WTC11 (cell line): ENCODE measurements at places on chromosomes 5 and 9. TPM values are rescaled to one million over a fixed set of nuclear protein-coding genes. Genes with fewer than 3 reads are reported as not detected.

Gene C9
- 0.07 to 0.25 TPM (median 0.21 TPM) in 3 replicates for total RNA-seq

Gene RASGRF2
- total RNA-seq = 13.9 to 17.6 TPM (median 14.8 TPM) in 3 replicates

Gene PCDHB4
- total RNA-seq = 2.3 to 2.6 TPM (median 2.3 TPM) in 3 replicates

Gene SPINK13
- 0.17 TPM in 1 of 3 replicates, not detected in the others for total RNA-seq

Gene ELP1
- total RNA-seq = 27.9 to 30.5 TPM (median 29.0 TPM) in 3 replicates

Gene ABLIM3
- 0.33 to 0.69 TPM (median 0.46 TPM) in 3 replicates for total RNA-seq

Gene NCS1
- total RNA-seq = 31.8 to 32.6 TPM (median 32.4 TPM) in 3 replicates

Gene F12
- 10.0 to 12.8 TPM (median 12.1 TPM) in 3 replicates for total RNA-seq

Gene SPTAN1
- 213 to 255 TPM (median 224 TPM) in 3 replicates for total RNA-seq

- H3K4me1 ChIP-seq = no peaks in the 10 kb centered on the region
- no peak for DNase-seq
- no peak overlapping the region for H3K4me3 ChIP-seq
- peaks cover 14% of the 10 kb centered on the region for H3K27me3 ChIP-seq
Observed at GRCh38 chr5:133750856-133751255, 138.5 kb upstream of the FSTL4 start.

DNA sequence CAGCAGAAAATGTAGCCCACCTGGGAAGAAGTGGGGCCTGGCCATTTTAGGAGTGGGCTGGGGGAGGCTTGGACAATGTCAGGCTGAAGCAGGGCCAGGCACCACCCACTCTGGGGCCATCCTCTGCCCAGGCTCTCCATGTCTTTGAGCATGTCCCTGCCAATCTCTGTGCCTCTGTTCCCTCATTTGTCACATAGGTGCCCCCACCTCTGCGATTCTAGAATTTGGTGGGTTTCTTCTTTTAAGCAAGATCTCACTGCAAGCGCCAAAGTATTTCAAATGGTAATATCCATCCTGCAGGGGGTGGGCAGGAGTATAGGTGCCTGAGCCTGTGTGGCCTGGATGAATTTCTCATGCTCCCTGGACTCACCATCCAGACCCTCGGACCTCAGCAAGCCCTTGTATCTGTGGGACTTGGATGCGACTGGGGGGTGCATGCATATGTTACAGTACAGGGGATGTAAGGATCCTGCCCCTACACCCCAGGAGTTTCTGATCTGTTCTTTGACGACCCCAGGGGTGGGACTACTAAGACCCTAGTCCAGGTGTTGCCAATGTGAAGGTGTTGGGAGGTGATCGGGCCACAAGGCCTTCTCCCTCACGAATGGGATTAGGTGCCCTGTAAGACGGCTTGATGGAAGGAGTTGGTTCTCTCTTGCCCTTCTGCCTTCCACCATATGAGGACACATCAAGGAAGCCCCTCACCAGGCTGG lies 4.3 kb downstream of the CD74 start:
- no peaks in the 10 kb centered on the region for H3K36me3 ChIP-seq
- H3K27ac ChIP-seq = no peak overlapping the region
- no peaks in the 10 kb centered on the region for H3K27me3 ChIP-seq
- DNase-seq = no peak

DNA sequence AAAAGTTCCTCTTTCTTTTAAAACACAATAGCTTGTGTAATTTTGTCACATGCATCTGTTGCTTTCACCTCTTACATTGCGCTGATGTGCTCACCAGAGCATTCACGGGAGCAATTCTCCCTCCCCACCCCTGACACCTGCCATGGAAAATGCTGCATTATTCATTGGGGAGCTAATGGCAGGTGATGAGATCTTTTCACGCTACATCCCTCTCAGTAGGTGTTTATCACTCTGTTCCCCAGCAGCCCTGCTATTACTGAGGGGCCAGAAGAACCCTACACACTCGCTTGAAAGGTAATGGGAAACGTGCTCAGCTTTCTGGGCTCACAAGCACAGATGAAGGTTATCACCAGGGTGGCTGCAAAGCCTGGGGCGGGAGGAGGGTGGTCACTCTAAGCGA lies 398.0 kb downstream of the PSAT1 start:
- H3K27ac ChIP-seq = no peak overlapping the region
- H3K4me3 ChIP-seq = no peak overlapping the region
- peaks cover 11% of the 10 kb centered on the region for H3K4me1 ChIP-seq
- H3K36me3 ChIP-seq = no peaks in the 10 kb centered on the region

- no peak for DNase-seq
- H3K36me3 ChIP-seq = no peaks in the 10 kb centered on the region
- no peaks in the 10 kb centered on the region for H3K27me3 ChIP-seq
- H3K4me3 ChIP-seq = no peak overlapping the region
- no peak overlapping the region for H3K27ac ChIP-seq
Observed at GRCh38 chr5:34886392-34887119, 28.7 kb downstream of the RAD1 start.

GRCh38 chr5:59759600-59760351 lies 133.8 kb downstream of the PDE4D start:
- no peak for DNase-seq
- no peaks in the 10 kb centered on the region for H3K36me3 ChIP-seq
- peaks cover 16% of the 10 kb centered on the region for H3K4me1 ChIP-seq
- no peak overlapping the region for H3K27ac ChIP-seq

- H3K4me1 ChIP-seq = peaks cover 8% of the 10 kb centered on the region
- no peak overlapping the region for H3K27ac ChIP-seq
- no peak overlapping the region for H3K4me3 ChIP-seq
- no peak for DNase-seq
- no peaks in the 10 kb centered on the region for H3K36me3 ChIP-seq
Observed at GRCh38 chr9:8401961-8402705, 602.6 kb upstream of the DMAC1 start.

GRCh38 chr9:131709771-131710431 lies 30.0 kb downstream of the RAPGEF1 start:
- H3K36me3 ChIP-seq = no peaks in the 10 kb centered on the region
- no peak overlapping the region for H3K4me3 ChIP-seq
- H3K27ac ChIP-seq = peak overlapping the region; percentile 82
- H3K4me1 ChIP-seq = peaks cover 63% of the 10 kb centered on the region

GRCh38 chr5:78025540-78025939 lies 249.4 kb upstream of the TBCA start:
- no peak overlapping the region for H3K27ac ChIP-seq
- no peak for DNase-seq
- peaks cover 7% of the 10 kb centered on the region for H3K4me1 ChIP-seq
- peaks cover 51% of the 10 kb centered on the region for H3K27me3 ChIP-seq

- H3K4me1 ChIP-seq = peaks cover 53% of the 10 kb centered on the region
- DNase-seq = no peak
- peaks cover 12% of the 10 kb centered on the region for H3K27me3 ChIP-seq
- peak overlapping the region; percentile 85 for H3K4me3 ChIP-seq
- H3K36me3 ChIP-seq = peaks cover 8% of the 10 kb centered on the region
Observed at GRCh38 chr9:129626625-129627284, 792 bp downstream of the NTMT1 start.

GRCh38 chr9:96738147-96739027 lies 39.5 kb downstream of the ZNF510 start:
- no peaks in the 10 kb centered on the region for H3K4me1 ChIP-seq
- H3K36me3 ChIP-seq = peaks cover 43% of the 10 kb centered on the region
- H3K27me3 ChIP-seq = peaks cover 6% of the 10 kb centered on the region
- DNase-seq = no peak
- H3K27ac ChIP-seq = no peak overlapping the region

DNA sequence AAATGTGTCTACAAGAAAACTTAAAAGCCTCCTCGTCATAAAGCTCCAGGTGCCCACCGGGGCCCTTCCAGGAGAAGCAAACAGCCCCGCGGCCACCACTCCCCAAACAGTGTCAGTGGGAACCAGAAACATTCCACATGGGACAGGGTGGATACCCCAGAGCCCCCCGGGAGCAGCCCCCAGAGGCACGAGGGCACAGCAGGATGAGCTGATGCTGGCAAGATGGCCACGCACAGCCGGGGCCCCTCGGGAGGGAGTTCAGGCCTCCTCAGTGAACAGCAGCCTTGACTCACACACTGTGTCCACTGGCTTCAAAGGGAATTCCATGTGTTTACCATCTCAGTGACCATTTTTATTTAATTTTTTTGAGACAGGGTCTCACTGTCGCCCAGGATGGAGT lies 10.5 kb downstream of the EXD3 start:
- no peak for DNase-seq
- H3K4me1 ChIP-seq = no peaks in the 10 kb centered on the region
- H3K27me3 ChIP-seq = no peaks in the 10 kb centered on the region
- H3K4me3 ChIP-seq = no peak overlapping the region
- H3K27ac ChIP-seq = no peak overlapping the region

DNA sequence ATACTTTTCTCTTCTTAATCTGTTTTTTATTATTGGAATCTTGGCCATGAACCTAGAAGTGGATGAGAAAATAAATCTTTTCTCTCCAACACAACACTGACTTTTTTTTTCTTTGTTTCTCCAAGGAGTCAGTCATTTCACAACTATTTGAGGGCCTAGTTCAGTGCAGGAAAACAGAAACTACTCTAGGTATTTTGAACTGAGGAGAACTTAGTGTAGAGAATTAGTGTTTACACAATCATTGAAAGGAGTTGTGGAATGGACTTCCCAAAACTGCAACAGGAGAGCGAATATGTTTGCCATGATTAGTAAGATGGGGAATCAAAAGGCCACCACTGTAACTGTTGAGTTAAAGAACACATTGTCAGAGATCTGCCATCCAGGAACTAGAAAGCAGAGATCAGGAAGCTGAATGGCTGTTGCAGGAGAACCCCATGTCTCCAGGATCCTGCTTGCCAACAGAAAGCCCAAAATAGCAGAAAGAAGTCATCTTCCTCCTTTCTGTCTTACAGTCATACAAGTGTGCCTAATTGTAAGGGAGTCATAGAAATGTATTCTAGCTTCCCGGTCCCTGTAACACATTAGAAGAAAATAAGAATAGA lies 20.3 kb upstream of the PCDH1 start:
- peaks cover 9% of the 10 kb centered on the region; the same call in 1 of the 2 replicates for H3K4me1 ChIP-seq
- H3K27ac ChIP-seq = no peak overlapping the region
- DNase-seq = no peak
- peaks cover 2% of the 10 kb centered on the region; the same call in 1 of the 2 replicates for H3K36me3 ChIP-seq

- DNase-seq = no peak
- H3K4me3 ChIP-seq = no peak overlapping the region
- peaks cover 56% of the 10 kb centered on the region for H3K4me1 ChIP-seq
- H3K36me3 ChIP-seq = no peaks in the 10 kb centered on the region
- H3K27me3 ChIP-seq = no peaks in the 10 kb centered on the region
- peak overlapping the region; percentile 48 for H3K27ac ChIP-seq
Observed at GRCh38 chr9:38039090-38039906, 29.7 kb downstream of the SHB start.

DNA sequence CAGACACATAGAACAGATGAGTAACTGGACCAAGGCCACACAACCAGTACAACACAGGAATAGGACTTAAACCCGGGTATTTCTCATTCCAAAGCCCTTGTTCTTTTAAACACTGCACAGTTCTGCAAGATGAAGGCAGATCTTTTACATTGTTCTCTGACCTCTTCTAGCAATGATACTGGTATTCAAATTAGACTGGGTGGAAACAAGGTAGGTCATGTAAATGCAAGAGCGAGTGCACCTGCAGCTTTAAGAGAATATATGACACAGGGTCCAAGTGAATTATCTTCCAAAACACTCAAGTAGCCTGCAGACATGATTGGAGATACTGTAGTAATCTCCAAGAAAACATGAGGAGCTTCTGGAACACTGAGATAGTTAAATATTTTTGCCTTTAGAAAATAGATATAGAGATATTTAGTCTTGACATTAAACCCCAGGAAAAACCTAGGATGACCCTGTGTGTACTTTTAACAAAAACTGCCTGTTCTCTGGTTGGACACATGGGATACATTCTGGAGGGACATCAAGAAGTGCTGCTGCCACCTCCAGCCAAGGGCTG lies 130.6 kb upstream of the EPB41L4A start:
- no peak overlapping the region for H3K4me3 ChIP-seq
- H3K36me3 ChIP-seq = no peaks in the 10 kb centered on the region
- no peaks in the 10 kb centered on the region for H3K27me3 ChIP-seq
- DNase-seq = no peak
- no peak overlapping the region for H3K27ac ChIP-seq

GRCh38 chr5:43572357-43572756 lies 15.5 kb upstream of the PAIP1 start:
- H3K4me3 ChIP-seq = no peak overlapping the region
- no peak for DNase-seq
- no peaks in the 10 kb centered on the region for H3K4me1 ChIP-seq

GRCh38 chr5:173287086-173287485 lies 41.1 kb downstream of the STC2 start:
- peaks cover 67% of the 10 kb centered on the region for H3K27me3 ChIP-seq
- no peak overlapping the region for H3K27ac ChIP-seq
- H3K4me3 ChIP-seq = no peak overlapping the region
- H3K36me3 ChIP-seq = peaks cover 9% of the 10 kb centered on the region

DNA sequence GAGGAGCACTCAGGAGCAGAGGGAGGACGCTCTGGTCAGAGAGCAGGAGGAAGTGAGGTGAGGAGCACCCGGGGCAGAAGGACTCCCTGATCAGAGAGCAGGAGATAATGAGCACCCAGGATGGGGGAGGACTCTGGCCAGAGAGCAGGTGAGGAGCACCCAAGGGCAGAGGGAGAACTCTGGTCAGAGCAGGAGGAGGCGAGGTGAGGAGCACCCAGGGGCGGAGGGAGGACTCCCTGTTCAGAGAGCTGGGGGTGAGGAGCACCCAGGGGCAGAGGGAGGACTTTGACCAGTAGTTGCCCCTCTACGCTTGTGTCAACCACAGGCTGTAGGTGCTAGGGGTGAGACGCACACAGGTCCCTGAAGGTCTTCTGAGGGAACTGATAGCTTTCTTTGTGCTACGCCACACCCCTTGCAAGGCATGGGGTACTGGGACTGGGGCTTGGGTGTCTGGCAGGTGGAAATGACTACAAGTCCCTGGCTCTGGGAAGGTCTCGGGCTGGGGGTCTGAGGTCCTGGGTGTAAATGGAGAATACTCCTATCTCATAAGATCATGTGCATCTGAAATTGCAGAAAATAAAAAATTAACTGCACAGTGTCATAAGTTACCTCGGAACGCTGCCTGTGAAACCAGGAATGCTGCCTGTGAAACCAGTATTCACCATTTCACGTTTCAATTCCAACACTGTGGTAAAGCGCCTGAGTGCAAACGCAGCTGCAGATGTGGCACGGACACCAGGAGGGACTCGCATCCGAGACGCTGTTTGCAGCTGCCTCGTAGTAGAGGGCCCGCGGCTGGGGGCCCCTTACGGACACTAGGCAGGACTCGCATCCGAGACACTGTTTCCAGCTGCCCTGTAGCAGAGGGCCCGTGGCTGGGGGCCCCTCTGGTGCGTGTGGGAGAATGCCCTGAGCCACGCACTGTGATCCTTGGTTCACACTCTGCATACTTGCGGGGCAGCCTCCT lies 27.0 kb upstream of the SLC6A3 start:
- H3K36me3 ChIP-seq = peaks cover 59% of the 10 kb centered on the region
- H3K27ac ChIP-seq = no peak overlapping the region
- H3K27me3 ChIP-seq = no peaks in the 10 kb centered on the region
- no peaks in the 10 kb centered on the region; the same call in 1 of the 2 replicates for H3K4me1 ChIP-seq

- peaks cover 59% of the 10 kb centered on the region for H3K4me1 ChIP-seq
- no peaks in the 10 kb centered on the region for H3K36me3 ChIP-seq
- H3K4me3 ChIP-seq = no peak overlapping the region
- DNase-seq = no peak
Observed at GRCh38 chr5:124752854-124753720, 6.6 kb upstream of the ZNF608 start.
